ENCODE measurements at places on chromosomes 11 and 22. TPM values are rescaled to one million over a fixed set of nuclear protein-coding genes. Genes with fewer than 3 reads are reported as not detected.

The C11orf42 gene
- total RNA-seq, result not detected

The CDC45 gene
- total RNA-seq, result 0.49 TPM

The PGA5 gene
- not detected for total RNA-seq

The ESRRA gene
- total RNA-seq, result 10.8 TPM

The CD82 gene
- 9.6 TPM for total RNA-seq

The RIC3 gene
- total RNA-seq, result 23.1 TPM

The IL10RA gene
- total RNA-seq, result 1.2 TPM

The KCTD14 gene
- 1.5 TPM for total RNA-seq

The MYOD1 gene
- not detected for total RNA-seq

The TIRAP gene
- total RNA-seq, result 3.4 TPM

The SERPINH1 gene
- 27.8 TPM for total RNA-seq

The ANO9 gene
- not detected for total RNA-seq

The CLTCL1 gene
- total RNA-seq, result 7.9 TPM

The ACR gene
- not detected for total RNA-seq

The HTR3A gene
- total RNA-seq, result 0.74 TPM

The C11orf87 gene
- total RNA-seq, result 38.8 TPM

The SPTBN2 gene
- 155 TPM for total RNA-seq

The IFITM1 gene
- 3.9 TPM for total RNA-seq

The ANO3 gene
- 4.2 TPM for total RNA-seq

The SCGB1D2 gene
- not detected for total RNA-seq

The OSM gene
- total RNA-seq, result 0.25 TPM

The ZP1 gene
- total RNA-seq, result not detected

The FREY1 gene
- 0.25 TPM for total RNA-seq

The RIMBP3B gene
- total RNA-seq, result 0.98 TPM

The OR52I1 gene
- not detected for total RNA-seq

The RIMBP3C gene
- total RNA-seq, result 0.49 TPM

The MYRF gene
- 1.2 TPM for total RNA-seq

The MCAT gene
- total RNA-seq, result 10.8 TPM

The RCOR2 gene
- total RNA-seq, result 7.9 TPM

The TIMM10 gene
- total RNA-seq, result 27.0 TPM

The HSPB2 gene
- total RNA-seq, result 0.25 TPM

The TRIM49C gene
- total RNA-seq, result not detected

The INS gene
- not detected for total RNA-seq

The UCP3 gene
- 0.98 TPM for total RNA-seq

The C22orf31 gene
- not detected for total RNA-seq

The NCF4 gene
- 0.74 TPM for total RNA-seq

Data from temporal lobe (tissue), 4 donors.